ENCODE measurements at places on chromosomes 6 and 20.
A peak's percentile ranks its signal among the peaks of the same experiment; 100 is the strongest.

DNA sequence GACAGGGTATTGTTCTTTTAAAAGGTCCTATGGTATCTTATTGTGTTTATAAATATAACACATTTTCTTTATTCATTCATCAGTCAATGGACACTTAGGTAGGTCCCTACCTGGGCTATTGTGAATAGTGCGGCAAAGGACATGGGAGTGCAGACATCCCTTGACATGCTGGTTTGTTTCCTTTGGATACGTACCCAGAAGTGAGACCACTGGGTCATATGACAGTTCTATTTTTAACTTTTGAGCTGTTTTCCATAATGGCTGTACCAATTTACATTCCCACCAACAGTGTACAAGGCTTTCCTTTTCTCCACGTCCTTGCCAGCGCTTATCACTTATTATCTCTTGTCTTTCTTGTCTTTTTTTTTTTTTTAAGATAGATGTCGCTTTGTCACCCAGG, 627.5 kb downstream of the PRKN start:
- DNase-seq: no peak

DNA sequence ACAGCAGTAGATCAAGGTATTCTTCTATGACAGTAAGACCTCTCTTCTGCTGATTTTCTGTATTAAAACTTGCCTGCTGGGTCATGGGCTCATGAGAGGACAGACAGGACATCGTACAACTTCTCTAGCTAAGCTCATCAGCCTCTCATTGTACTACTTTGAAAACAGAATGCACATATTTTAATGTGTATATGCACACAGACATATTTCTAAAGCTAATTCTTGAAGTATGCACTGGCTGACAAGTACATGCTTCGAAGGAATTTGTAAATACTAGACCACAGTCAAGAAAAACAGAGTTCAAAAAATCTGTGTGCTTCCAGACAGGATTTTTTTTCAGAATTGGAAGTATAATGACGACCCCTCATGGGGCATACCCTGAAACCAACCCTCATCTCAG, 81.7 kb upstream of the CD83 start:
- no peak for DNase-seq

GRCh38 chr20:25527949-25528348, 57.4 kb downstream of the NINL start:
- DNase-seq: no peak

DNA sequence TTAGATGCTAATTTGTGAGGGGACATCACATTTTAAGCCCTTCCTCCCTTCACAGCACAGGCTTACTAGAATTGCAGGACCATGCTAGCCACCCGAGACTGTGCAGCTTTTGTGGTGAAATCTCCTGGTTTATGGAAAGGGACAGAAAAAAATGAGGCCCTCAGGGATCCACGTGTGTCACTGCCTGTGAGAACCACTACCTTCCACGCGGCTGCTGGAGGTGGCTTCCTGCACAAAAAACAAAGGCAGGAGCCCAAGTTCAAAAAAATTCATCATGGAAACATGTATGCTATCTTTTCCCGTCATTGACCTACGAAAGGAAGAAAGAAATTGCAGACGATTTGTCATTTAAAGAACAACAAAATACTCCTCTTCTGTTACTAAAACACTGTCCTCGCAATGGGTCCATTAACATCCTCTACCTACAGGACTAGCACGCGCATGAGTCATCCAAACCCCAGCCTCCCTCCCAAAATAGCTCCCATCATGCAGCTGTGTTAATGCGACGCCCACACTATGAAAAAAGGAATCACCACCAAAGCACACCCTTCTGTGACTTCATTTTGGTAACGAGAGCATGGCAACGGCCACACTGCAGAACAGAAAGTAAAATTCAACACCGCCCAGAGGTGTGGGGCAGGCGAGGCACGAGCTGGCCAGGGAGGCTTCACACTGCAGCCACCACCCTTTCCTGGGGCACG, 45.7 kb downstream of the RAMACL start:
- DNase-seq: no peak

GRCh38 chr6:36598739-36599318, 4.7 kb downstream of the SRSF3 start:
- no peak for DNase-seq

DNA sequence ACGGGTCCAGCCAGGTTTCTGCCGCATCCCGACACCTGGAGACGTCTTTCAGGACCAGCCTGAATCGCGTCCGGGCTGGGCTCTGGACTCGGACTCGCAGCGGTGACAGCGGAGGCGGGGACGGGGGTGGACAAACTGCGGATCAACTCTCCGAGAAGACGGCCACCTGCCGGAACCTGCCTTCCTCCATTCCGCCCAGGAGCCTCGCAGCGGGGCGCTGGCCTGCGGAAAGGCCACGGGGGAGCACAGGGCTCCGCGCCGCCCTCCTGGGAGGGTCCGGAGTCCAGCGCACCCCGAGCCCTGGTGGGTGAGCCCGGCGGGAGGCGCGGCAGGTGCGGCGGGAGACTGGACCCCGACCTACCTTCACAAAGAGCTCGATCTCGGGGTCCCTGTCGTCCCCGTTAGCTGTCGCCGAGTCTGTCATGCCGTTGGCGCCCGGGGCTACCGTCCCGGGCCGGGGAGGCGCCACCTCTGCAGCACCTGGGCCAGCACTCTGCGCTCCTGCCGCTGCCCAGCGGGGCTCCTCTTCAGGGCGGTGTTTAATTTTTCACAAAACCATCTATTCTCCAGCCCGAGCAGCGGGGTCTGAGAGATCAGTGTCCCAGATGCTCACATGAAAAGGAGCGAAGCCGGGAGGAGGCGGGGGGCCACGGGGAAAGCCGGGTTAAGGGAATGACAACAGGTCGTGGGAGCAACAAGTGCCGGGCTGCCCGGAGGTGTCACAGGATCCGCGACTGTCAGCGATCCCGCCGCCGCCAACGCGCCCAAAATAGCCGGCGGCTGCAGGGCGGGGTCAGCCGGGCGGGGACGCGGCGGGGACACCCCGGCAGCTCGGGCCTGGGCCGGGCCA, at the start of gene CLIC5:
Gene CLIC5 (minus strand): TSS at position 742 of the 850 bp plus-strand sequence. CDS start 318 bp downstream, at position 424.
- DNase-seq: peak; percentile 21

DNA sequence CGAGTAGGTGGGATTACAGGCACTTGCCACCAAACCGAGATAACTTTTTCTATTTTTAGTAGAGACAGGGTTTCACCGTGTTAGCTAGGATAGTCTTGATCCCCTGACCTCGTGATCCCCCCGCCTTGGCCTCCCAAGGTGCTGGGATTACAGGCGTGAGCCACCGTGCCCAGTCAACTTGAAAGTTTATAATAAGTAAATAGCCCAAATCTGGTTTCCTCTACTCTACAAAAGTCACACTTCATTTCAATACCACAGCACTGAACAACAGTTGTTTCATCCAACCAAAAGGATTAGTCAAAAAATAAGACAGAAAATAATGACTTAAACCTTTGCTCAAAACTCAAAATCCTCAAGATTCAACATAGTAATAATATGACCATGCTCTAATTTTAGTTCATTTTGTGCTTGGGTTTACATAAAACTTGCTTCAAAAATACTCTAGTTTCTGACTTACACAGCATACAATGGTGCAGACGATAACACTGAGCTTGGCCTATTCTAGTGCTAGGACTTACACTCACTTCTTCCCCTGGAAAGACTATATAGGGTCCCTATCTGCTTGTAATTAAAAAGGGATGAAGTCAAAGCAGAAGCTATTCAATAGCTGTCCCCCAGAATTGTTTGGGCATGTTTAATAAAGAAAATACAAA, 56.7 kb downstream of the NT5E start:
- DNase-seq: no peak

- DNase-seq: no peak
Observed at GRCh38 chr6:151029970-151030369, 164.5 kb downstream of the MTHFD1L start.

DNA sequence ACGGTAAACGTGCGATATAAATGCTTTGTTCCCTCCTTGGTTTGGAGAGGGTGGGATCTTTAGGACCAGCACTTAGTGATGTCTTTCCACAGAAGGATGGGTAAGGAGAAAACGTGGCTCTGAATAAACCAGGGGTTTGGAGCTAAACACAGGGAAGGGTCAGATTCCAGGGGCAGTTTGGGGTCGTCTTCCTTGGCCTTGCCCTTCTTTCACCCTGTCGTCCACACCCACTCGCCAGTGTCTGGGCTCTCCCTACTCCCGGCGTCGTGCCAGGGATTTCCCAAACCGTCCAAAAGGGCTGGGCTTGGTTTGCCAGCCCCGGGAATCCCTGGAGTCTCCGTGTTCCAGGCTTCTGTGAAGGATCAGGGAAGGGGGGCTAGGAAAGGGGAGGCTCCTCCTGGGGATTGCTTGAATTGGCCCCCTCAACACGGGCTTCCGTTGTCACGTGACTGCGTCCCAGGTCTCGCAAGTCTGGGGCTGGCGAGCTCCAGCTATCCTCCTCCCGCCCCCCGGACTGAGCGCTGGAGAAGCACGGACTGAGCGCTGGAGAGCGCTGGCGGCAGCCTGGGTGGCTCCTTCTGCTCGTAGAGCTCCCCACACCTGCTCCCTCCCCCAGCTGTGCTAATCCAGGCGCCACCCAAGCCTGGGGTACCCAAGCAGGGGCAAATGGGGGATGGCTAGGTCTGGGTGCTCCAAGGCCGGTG, 9.4 kb upstream of the ARMC12 start:
- peak; percentile 46 for DNase-seq

GRCh38 chr20:52226370-52226769, 34.8 kb upstream of the ZFP64 start:
- DNase-seq: no peak

DNA sequence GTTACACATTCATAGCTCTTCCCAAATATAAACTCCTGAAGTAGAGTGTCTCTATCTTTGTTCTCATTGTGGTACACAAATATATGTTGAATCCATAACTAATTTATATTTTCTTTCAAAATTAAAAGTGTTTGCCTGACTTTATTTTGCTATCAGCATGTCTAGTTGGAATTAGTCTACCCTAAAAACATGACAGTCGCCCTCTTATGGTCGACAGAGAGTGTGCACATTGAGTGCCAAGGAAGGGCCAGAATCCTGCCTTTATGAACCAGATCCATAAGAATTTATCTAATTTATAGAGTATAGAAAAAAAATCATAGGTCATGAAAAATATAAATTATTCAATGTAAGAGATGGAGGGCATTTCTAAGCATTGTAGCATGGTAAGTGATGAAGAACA, 12.3 kb upstream of the DEFB112 start:
- DNase-seq: peak; percentile 23

DNA sequence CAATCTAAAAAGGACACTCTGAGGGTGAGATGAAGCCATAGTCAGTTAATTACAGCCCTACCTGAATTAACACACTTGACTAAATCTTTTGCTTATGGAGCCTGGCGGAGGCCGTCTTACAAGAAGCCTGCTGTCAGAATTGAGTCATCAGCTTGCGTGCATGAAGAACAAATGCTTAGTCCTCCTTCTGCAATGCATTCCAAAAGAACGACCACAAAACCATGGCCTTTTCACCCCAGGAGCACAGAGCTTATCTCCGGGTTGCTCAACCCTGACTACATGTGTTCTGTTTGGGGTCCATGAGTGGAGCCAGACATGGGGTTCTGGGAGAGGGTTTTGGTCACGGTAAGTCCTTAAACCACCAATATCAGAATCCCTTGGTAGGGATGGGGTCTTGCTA, 318.1 kb downstream of the CLIC5 start:
- DNase-seq: no peak

- DNase-seq: no peak
Observed at GRCh38 chr6:143708889-143709288, 31.1 kb downstream of the PHACTR2 start.

DNA sequence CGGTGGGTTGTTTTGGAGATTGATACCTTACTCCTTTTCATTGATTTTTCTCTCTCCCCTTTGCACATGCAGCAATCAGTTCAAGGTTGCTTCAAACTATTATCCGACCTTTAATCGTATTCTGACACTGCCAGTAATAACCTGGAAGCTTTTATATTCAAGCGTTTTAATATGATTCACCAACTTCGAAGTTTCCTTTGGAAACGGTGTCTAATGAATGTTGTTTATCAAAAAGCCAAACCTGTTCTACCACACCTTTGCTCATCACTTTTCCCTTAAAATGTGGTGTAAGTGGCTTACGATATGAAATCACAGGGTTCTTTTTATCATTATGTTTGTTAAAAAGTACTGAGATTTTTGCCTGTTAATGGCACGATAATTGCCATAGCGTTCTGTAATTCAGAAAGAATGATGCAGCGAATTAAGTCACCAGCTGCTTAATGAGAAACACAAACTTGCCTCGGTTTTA, 660 bp downstream of the STXBP5 start:
- no peak for DNase-seq

DNA sequence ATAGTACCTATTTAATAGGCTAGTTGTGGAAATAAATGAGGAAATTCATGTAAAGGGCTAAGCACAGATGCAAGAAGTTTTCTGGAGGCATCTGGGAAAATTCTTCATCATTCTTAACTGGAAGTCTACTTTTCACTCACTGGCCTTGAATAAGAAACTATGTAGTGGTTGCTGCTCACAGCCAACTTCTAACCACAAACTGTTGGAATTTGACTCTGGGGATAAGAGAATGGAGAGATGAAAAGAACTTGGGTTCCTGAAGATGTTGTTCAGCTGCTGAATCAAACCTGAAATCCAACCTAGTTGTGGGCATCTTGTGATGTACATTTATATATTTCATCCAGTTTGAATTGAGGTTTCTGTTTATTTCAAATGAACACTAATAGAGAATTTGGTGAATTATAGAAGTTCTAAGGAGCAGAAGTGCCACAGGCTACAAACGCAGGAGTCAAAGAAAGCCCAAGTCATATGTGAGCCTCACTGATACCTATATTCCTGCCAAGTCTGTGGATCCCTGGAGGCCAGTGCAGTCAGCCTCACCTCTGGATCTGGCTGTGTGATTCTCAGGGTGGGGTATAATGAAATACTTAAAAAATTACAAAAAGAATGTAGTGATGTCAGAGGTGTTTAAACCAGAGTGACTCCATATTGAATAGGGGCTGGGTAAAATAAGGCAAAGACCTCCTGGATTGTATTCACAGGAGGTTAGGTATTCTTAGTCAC, 18.7 kb upstream of the MEI4 start:
- DNase-seq: no peak

DNA sequence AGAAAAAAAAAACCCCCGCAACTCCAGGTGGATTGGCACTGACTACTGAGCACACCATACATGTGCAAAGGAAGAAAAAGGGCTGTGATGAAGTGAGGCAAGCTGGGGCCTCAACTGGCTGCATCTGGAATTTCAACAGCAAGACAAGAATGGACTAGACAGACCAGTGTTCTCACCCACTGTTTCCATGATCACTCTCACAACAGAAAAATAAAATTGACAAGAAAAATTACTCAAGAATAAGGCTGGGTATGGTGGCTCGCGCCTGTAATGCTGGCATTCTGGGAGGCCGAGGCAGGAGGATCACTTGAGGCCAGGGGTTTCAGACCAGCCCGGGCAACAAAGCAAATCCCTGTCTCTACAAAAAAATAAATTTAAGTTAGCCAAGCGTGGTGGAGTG, 18.8 kb downstream of the ZNF217 start:
- no peak for DNase-seq
